ENCODE measurements at places on chromosomes 13 and 19.

GRCh38 chr19:56689198-56689597 is 17.6 kb upstream of the ZNF835 start:
- DNase-seq, result no peak

DNA sequence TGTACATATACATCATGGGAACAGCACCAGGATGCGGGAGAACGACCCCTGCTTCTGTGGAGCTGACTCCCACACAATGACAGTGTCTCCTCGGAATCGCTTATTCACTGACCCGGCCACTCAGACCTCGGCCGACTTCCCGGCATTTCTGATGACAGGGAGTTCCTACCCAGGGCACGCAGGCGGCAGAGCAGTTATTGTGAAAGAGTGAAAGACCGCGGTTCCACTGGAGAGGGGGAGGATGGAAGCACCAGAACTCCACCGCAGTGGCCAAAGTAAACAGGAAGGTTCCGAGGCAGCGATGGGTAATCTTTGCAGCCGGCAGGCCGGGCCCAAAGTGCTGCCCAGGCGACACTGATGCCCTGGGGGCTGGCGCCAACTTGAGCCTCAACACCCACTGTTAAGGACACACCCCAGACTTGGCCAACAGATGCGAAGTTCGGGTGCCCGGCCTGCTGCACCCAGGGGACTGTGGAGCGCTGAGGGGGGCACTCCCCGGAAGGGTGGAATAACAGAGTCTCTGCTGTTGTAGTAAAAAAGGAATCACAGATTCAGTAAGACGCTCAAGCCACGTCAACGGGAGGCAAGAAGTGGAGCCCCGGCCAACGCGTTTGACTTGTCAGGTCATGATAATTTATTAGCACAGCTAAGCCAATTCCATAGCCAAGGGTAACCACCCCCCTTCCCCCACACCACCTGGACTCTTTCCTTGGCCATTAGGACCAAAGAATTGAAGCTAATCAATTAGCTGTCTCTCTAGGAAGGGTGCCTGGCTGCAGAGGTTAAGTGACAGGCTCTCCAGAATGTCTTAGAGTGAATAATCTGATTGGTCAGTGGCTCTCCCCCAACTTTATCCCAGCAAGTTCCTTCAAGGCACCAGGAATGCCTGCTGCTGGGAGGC is 5.8 kb downstream of the MLLT1 start:
- peak; percentile 86 for DNase-seq

DNA sequence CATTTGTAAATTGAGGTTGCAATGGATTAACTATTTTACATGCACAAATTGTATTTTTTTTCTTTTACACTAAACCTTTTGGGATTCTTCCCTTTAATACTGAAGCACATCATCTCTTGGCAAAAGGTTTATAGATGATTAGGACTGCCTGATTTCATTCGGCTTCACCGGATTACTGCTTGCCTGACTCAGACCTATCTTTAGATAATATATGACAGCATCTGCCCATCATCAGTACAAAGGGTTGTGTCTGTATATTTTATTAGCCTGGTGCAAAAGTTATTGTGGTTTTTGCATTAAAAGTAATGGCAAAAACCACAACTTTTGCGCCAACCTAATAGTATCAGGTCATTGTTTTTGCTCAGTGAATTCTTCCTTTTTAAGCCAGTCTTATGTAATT is 316.2 kb upstream of the HTR2A start:
- no peak for DNase-seq

DNA sequence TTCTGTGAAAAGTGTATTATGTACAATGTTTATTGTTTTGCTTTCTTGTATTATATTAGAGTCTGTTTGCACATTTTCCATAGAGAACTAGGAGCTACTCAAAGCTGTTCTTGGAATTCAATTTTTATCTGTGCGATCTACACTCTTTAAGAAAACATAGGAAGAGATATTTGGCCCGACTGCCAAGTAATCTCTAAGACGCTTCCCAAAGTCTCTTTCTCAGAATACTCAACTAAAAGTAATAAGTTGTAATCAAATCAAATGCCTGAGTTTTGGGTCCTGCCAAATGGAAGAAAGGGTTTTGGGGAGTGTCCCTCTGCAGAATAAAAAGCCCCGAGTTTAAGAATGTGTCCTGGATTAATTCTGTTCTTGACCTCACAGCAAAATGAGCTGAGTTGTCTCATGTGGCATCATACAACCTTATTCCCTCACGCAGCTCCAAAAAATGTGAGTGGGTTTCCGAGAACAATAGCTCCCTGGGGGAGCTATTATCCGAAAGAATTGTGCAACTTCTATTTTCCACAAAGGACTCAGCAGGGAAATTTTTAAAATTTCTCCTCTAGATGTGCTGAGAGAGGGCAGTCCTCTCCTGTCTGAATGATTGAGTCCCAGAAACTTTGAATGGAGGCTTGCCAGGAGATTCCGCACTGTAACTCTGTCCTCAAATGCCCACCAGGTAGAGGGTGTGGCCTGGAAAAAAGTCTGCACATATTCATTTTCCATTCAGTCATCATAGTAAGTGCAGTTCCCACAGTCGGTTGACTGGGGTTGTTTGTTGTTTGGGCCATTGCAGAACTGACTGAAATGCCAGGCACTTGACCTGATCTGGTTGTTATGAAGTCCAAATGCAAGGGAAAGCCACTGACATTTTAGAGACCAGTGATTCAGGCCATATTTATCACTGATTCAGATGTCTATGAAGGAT is 280.0 kb upstream of the SOX21 start:
- no peak for DNase-seq

DNA sequence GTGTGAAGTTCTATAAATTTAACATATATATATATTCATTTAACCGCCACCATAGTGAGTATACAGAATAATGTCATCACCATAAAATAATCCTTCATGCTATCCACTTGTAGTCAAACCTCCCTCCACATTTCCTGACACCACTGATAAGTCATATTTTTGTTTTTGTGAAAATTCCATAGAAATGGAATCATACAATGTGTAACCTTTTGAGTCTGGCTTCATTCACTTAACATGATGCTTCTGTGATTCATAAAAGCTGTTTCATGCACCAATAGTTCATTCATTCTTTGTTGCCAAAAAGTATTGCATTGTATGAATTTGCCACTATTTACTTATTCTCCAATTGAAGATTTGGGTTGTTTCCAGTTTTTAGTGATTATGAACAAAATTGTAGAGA is 497.5 kb upstream of the PCDH20 start:
- DNase-seq, result no peak

- no peak for DNase-seq
These were observed 336.1 kb downstream of the DNAJC15 start for GRCh38 chr13:43359536-43359935.

- peak; percentile 21 for DNase-seq
These were observed 18.4 kb upstream of the KCTD15 start for GRCh38 chr19:33778089-33778791.

DNA sequence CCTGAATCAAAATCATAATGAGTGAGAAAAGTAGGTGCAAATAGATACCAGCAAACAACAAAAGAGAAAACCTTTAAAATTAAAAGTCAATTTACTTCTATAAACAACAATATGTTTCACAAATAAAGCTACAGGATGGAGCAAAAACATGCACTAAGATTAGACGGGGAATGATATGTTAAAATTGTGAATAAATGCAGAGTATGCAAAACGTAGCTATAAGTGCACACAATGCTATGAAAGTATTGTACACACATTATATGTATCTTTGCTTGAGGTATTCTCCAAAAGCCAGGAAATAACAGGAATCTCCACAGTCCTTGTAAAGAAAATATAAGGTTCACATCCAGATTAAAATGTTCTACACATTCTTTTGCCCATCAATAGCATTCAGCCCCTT is 523.9 kb downstream of the EFNB2 start:
- DNase-seq, result no peak

DNA sequence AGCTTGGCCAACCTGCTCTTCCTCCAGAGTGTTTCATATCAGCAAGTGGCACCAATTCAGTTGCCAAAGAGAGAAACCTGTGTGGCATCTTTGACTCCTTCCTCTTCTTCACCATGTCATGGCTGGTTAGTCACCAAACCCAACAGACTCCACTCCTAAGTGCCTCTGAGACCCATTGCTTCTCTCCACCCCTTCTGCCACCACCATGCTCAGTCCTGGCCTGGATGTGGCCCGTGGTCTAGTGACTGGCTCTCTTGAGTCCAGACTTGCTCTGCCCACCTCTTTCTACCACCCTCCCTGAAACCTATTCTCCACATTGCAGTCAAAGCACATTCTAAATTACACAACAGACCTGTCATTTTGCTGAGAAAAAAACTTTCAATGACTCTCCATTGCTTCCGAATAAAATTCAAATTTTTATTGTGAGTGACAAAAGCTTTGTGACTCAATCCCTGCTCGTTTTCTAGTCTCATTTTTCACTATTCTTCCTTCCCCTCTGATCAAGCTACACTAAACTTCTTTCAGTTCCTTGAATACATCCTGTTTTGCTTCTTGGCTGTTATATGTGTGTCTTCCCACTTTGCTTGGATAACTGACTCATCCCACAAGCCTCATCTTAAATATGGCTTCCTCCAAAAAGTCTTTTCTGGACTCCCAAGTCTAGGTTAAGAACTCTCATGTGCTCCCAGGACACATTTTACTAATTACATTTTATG is 12.0 kb upstream of the TNFSF11 start:
- no peak for DNase-seq

DNA sequence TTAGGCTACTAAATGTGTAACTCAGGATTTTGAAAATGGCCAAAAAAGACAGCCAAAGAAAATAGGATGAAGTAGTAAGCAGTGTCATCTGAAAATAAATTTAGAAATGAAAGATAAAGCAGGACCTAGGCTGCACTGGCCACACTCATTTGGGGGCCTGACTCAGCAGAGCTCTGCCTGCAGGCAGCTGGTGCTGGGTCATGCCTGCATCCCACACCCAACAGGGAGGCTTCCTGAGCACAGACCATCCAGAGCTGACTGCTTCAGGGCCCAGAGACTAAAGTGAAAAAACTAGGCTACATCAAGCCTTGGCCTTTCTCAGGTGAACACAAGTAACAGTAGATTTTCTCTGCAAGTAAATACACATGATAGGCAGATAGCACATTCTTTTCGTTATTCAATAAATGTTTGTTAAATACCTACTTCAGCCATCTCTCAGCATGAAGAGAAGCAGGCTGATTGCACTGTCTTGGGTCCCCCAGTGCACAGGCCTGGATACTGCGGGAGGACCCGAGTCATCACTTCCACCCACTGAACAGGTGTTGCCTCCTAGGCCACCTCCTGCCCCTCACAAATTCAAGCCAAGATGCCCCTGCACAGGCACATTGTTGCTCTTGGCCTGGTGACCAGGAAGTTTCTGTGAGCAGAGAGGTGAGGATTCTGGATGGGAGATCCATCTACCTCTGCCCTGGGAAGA is 284.0 kb downstream of the OXGR1 start:
- DNase-seq, result no peak

GRCh38 chr13:48411147-48411794 is 1.6 kb downstream of the LPAR6 start:
- DNase-seq, result no peak

DNA sequence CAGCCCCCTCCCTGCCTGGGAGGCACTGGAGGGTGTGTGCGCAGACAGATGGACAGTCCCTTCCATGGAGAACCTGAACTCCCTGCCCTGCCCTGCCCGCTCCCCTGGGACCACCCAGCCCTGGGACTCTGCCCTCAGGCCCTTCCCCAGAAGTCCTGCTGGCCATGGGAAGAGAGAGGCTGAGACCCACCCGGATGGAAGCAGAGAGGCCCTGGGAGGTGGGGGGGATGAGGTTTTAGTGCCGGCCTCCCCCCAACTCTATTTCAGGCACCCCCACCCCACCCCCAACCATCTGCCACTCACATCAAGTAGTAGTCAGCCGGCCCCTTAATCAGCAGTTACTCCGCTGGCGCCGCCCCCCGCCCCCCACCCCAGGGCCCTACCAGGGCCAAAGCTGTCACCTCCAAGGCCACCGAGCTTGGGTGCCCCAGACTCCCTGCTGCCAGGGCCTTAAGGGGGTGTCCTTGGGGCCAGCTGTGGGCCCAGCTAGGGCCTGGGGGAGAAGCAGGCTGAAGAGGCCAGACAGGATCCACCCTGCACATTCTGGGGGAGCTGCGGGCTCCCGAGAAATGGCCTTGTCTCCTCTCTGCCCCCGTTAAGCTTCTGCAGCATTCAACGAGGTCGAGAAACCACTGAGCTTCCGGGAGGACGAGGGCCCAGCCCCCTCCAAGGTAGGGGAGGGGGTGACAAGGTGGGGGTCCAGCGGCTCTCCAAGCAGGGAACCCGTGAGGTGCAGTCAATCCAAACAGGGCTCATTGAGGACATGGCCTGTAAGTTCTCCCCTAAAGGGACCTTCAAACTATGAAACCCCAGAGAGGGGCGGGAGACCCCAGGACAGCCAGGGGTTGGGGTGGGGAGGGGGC is 17.4 kb downstream of the NMRK2 start:
- no peak for DNase-seq

- DNase-seq, result no peak
These were observed 114.9 kb downstream of the PTPRS start for GRCh38 chr19:5225486-5226345.

GRCh38 chr13:88257706-88258105 is 586.5 kb downstream of the SLITRK5 start:
- DNase-seq, result no peak

DNA sequence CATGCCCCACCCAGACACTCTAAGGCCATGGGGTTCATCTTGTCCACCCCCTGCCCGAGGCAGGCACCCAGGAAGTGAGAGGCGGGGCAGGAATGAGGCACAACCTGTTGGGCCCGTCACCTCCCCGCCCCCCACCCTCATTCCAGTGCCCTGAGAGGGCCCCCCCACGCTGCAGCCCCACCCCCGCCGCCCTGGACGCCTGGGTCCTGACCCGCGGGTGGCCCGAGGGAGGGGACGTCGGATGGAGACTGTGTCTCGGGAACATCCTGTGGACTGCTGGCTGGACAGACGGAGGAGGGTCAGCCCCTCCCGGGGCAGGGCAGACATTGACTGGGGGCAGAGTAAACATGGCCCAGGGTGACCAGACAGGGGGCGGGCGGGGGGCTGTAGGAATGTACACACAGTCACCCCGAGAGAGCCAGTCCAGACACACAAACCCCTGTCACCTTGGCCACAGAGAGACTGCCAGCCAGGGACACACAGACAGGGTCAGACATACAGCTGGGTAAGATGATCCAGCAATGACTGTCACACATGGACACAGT is 7.4 kb upstream of the JUNB start:
- DNase-seq, result no peak

GRCh38 chr13:106373304-106373988 is 162.0 kb downstream of the EFNB2 start:
- DNase-seq, result no peak

- DNase-seq, result no peak
These were observed 4.2 kb upstream of the HIPK4 start for GRCh38 chr19:40393894-40394815.

DNA sequence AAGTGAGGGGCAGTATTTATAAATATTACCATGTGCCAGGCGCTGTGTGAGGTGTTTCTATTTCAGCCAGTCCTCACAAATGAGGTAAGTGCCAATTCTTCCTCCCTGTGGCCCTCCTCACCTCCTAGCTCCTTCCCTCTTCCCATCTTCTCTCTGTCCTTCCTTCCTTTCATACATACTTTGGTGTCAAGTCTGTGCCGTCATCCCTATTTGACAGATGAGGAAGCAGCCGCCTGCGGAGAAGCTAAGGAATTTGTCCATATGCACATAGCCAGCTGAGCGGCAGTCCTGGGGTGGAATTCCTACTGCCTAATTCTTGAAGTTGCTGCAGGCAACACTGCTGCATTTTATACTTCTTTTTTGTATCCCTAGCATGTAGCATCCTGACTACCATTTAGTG is 150.8 kb downstream of the B3GLCT start:
- no peak for DNase-seq
